ENCODE measurements at places on chromosomes 1 and 21.

DNA sequence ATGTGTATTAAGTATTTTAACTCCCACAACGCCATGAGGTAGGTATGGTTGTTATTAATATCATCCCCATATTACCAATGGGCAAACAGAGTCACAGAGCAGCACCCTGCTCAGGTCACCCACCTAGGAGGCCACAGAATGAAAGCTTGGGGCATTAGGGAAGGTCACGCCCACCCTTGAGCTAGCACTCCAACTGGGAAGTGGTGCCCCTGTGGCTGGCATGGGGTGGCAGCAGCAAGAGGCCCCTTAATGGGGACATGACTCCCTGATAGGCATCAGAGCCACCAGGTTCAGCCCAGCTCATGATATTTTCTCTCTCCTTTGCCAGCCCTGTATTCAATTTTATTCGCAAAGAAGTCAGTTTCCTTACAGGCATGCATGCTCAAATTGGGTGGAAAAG, 90.6 kb downstream of the DMRTB1 start:
- DNase-seq, result no peak
- no peaks in the 10 kb centered on the region for H3K36me3 ChIP-seq
- peaks cover 6% of the 10 kb centered on the region for H3K27me3 ChIP-seq
- no peak overlapping the region for H3K27ac ChIP-seq

- peak overlapping the region; percentile 1 for H3K27ac ChIP-seq
- H3K4me1 ChIP-seq, result peaks cover 30% of the 10 kb centered on the region
- H3K27me3 ChIP-seq, result peaks cover 2% of the 10 kb centered on the region
- H3K4me3 ChIP-seq, result no peak overlapping the region
- no peaks in the 10 kb centered on the region for H3K36me3 ChIP-seq
These were observed 153.1 kb upstream of the FGGY start for GRCh38 chr1:59143811-59144210.

DNA sequence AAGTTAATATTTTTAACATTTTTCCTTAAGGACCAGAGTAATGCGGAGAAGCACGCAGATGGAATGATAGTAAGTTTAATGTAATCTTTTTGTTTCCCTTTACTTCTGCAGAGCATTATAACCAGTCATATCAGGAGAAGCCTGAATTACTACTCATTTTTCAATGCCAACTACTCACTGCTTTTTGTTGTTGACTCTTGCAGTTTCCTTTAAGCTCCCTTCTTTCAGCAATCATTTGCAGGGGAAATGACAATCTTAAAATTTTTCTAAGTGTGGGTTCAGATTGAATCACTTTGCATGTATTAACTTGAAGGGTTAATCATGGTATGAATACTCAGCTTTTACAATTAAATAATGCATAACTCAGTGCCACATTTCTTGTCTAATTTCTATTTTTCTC, 122.2 kb downstream of the NRDC start:
- no peak for DNase-seq
- no peaks in the 10 kb centered on the region for H3K27me3 ChIP-seq
- H3K4me3 ChIP-seq, result no peak overlapping the region
- H3K4me1 ChIP-seq, result peaks cover 14% of the 10 kb centered on the region

- no peaks in the 10 kb centered on the region for H3K36me3 ChIP-seq
- H3K27ac ChIP-seq, result no peak overlapping the region
- H3K4me3 ChIP-seq, result no peak overlapping the region
- H3K27me3 ChIP-seq, result no peaks in the 10 kb centered on the region
- peaks cover 9% of the 10 kb centered on the region for H3K4me1 ChIP-seq
These were observed 27.1 kb downstream of the PRDX6 start for GRCh38 chr1:173504268-173504667.

DNA sequence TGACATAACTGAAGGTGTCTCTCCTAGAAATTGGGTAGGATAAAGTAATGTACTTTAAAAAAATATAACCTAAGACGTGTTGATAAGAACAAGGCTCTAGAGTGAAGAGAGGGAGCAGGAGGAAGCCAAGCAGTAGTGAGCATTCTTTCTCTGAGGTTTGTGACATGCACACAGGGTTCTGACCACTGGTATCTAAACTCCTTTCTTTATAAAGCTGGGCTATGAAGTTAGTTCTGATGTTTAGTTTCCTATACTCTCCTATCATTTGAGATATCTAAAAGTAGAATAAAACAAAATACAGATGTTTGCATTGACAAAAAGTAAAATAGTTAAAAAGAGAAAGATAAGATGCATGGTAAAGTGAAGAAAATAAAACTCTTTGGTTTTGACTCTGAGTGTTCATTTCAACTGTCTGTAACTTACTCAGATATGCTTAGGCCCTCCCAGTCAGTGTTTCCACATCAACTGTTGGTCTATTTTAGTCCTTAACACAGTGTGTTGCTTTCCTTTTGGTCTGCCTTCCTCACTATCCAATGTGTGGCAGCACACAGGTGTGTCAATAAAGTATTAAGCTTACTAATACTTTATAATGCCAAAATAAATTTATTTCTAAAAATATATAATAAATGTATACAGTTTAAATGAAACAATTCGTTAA, 543.5 kb downstream of the PTPRC start:
- H3K27ac ChIP-seq, result no peak overlapping the region

GRCh38 chr1:212286556-212287131, 1.4 kb downstream of the PPP2R5A start:
- peak overlapping the region; percentile 93 for H3K27ac ChIP-seq
- peaks cover 29% of the 10 kb centered on the region for H3K4me1 ChIP-seq
- peak overlapping the region; percentile 88 for H3K4me3 ChIP-seq

- H3K27ac ChIP-seq, result no peak overlapping the region
- peak; percentile 78 for DNase-seq
These were observed 54.9 kb downstream of the DMRTA2 start for GRCh38 chr1:50368179-50369007.

DNA sequence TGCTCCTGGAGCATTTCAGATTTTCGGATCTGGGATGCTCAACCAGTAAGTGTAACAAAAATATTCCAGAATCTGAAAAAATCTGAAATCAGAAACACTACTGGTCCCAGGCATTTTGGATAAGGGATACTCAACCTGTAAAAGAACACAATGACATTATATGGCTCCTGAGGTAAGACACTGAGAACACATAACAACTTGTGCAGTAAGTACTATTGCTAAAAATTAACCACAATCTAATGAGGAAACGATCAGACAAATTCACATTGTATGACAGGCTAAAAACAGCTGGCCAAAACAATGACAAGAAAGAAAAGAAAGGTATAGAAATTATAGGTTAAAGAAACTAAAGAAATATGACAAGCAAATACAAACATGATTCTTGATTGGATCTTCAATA, 54.9 kb downstream of the LTN1 start:
- DNase-seq, result no peak
- peaks cover 19% of the 10 kb centered on the region for H3K36me3 ChIP-seq
- no peak overlapping the region for H3K4me3 ChIP-seq
- no peaks in the 10 kb centered on the region for H3K27me3 ChIP-seq
- no peak overlapping the region for H3K27ac ChIP-seq

GRCh38 chr1:241802863-241803262, 45.1 kb upstream of the EXO1 start:
- H3K27ac ChIP-seq, result no peak overlapping the region
- H3K4me1 ChIP-seq, result no peaks in the 10 kb centered on the region
- H3K36me3 ChIP-seq, result no peaks in the 10 kb centered on the region
- H3K4me3 ChIP-seq, result no peak overlapping the region
- H3K27me3 ChIP-seq, result no peaks in the 10 kb centered on the region

DNA sequence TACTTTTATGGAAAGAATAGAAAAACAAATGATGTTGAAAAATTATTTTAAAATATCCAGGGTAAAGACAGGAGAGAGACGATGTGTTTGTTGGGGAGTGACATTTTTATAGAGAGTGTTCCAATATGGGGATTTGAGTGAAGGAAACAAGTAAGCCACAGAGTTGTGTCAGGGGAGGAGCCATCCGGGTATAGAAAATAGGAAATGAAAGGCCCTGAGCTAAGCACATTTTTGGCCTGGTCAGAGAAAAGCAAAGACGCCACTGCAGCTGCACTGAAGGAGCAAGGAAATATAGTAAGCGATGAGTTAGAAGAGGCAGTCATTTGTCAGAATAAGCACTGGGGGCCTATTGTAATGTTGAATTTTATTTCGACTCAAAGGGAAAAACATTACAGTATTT, 107.3 kb upstream of the ADGRL4 start:
- no peaks in the 10 kb centered on the region for H3K27me3 ChIP-seq
- no peak overlapping the region for H3K4me3 ChIP-seq
- no peaks in the 10 kb centered on the region for H3K36me3 ChIP-seq
- no peak overlapping the region for H3K27ac ChIP-seq

DNA sequence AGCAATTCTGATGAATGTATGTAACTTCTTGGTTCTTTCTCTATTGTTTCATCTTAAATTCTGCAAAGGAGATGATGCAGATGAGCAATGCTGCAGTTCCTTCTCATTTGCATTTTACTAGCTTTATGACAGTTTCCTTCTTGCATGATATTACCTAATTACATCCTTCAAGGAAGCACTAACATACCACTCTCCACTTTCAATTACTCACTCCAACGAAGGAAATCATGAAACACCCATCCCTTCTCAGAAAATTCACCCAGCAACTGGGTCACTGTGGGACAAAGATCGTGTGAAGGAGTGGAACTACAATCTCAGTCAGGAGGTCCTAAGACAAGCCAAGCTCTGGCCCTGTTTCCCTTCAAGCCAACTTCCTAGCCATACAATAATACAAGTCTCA, 142.3 kb downstream of the CHD1L start:
- H3K4me3 ChIP-seq, result no peak overlapping the region
- DNase-seq, result no peak
- H3K27me3 ChIP-seq, result peaks cover 12% of the 10 kb centered on the region
- no peaks in the 10 kb centered on the region for H3K4me1 ChIP-seq
- H3K36me3 ChIP-seq, result no peaks in the 10 kb centered on the region
- no peak overlapping the region for H3K27ac ChIP-seq

DNA sequence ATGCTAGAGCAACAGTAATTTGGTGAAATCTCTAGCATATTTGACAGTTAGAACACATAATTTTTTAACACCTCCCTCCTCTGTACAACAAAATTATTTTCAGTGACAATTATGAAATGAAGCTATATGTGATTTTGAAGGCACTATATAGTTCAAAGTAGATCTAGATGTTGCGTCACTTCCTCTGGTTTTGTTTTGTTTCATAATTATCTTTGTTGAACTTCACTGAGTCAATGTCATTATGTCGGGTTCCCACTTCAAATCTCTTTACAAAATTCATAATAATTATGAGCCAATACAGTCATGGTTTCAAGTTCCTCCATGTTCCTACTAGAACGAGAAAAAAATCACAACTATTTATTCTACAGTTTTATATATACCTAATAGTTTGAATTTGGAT, 254.8 kb upstream of the PLXNA2 start:
- peaks cover 8% of the 10 kb centered on the region for H3K27me3 ChIP-seq
- H3K36me3 ChIP-seq, result no peaks in the 10 kb centered on the region
- DNase-seq, result no peak
- no peak overlapping the region for H3K4me3 ChIP-seq

DNA sequence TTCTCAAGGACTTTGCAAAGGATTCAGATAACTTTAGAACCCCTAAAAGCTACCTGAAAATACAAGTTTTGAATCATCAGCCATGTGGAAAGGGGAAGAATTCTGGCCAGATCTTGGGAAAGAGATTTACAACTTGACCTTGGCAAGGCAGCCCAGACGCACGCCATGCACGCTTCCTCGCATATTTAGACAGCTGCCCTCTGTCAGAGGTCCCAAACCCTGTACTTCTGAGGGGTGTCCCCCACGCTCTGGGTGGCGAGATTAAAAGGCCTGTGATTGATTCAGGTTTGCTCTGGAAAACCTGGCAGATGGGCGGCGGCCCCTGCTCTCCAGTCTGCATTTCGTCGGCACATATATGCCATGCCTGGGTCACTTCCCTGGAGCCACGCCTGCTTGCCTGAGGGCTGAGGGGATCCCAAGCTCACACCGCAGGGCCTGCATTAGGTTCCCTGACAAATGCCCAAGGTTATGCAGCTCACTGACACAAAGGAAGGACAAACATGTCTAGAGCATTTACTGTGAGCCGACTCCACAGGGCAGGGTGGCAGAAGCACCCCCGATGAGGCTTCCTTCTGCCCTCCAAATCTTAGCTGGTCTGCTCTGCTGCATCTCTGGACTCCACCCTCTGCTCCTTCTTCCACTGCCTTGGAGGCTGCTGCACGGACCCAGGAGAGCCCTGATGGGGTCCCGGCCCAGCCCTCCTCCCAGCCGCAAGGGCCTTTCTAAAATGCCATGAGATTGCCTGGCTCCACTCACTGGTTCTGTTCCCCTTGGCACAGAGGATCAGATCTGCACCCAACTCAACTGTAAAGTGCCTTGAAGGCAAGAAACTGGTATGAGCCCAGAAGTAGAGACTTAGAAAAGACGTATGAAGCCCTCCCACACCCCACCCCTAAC, 103.9 kb downstream of the BCAR3 start:
- peaks cover 4% of the 10 kb centered on the region for H3K36me3 ChIP-seq
- H3K27ac ChIP-seq, result no peak overlapping the region
- no peak for DNase-seq

GRCh38 chr1:233738396-233738795, 124.5 kb downstream of the KCNK1 start:
- no peak for DNase-seq
- H3K4me1 ChIP-seq, result peaks cover 31% of the 10 kb centered on the region
- no peak overlapping the region for H3K27ac ChIP-seq
- no peak overlapping the region for H3K4me3 ChIP-seq

GRCh38 chr1:226980565-226981385, 40.7 kb downstream of the COQ8A start:
- no peaks in the 10 kb centered on the region for H3K4me1 ChIP-seq
- no peak for DNase-seq
- H3K27ac ChIP-seq, result no peak overlapping the region
- H3K27me3 ChIP-seq, result no peaks in the 10 kb centered on the region

GRCh38 chr1:30085811-30086770, 637.3 kb downstream of the MATN1 start:
- H3K4me1 ChIP-seq, result peaks cover 38% of the 10 kb centered on the region
- H3K4me3 ChIP-seq, result no peak overlapping the region
- peaks cover 14% of the 10 kb centered on the region for H3K27me3 ChIP-seq
- no peaks in the 10 kb centered on the region for H3K36me3 ChIP-seq
- peak; percentile 84 for DNase-seq

DNA sequence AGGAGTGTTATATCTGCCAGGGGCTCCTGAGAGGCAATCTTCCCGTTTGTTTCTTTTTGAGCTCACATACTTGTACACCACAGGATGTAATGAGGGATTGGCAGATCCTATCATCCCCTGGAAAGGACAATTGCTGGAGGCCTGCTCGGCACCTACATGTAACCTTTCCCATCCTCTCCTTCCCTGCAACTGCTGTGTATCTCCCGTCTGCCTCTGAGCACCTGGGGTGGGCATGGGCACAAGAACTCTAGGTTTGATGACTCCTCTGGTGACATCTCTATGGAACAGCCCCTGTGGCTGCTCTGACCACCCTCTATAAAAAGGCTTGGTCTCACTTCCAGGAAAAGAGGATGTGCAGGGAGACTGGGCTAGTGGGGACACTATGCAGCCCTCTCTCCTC, 25.0 kb upstream of the SMIM12 start:
- peaks cover 3% of the 10 kb centered on the region for H3K4me1 ChIP-seq
- H3K27ac ChIP-seq, result no peak overlapping the region
- peaks cover 92% of the 10 kb centered on the region for H3K27me3 ChIP-seq

GRCh38 chr21:25560271-25560685, 47.0 kb downstream of the MRPL39 start:
- DNase-seq, result no peak
- no peak overlapping the region for H3K4me3 ChIP-seq
- no peaks in the 10 kb centered on the region for H3K36me3 ChIP-seq
- H3K27ac ChIP-seq, result no peak overlapping the region
- H3K4me1 ChIP-seq, result peaks cover 8% of the 10 kb centered on the region
- H3K27me3 ChIP-seq, result peaks cover 8% of the 10 kb centered on the region
